ENCODE measurements at places on chromosomes 1 and 21.

DNA sequence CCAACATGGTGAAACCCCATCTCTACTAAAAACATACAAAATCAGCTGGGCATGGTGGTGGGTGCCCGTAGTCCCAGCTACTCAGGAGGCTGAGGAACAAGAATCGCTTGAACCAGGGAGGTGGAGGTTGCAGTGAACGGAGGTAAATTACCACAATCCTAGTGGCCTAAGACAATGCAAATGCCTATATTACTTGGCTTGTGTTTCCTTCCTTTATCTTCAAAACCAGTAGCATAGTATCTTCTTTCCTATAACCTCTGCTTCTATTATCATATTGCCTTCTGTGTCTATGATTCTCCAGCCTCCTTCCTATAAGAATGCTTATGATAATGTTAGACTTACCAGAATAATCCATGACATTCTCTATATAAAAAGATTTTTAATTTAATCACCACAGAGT is 156.2 kb upstream of the RGS18 start:
- no peak for DNase-seq

- no peak for DNase-seq
Observed at GRCh38 chr1:153483776-153484175, 23.3 kb upstream of the S100A7 start.

DNA sequence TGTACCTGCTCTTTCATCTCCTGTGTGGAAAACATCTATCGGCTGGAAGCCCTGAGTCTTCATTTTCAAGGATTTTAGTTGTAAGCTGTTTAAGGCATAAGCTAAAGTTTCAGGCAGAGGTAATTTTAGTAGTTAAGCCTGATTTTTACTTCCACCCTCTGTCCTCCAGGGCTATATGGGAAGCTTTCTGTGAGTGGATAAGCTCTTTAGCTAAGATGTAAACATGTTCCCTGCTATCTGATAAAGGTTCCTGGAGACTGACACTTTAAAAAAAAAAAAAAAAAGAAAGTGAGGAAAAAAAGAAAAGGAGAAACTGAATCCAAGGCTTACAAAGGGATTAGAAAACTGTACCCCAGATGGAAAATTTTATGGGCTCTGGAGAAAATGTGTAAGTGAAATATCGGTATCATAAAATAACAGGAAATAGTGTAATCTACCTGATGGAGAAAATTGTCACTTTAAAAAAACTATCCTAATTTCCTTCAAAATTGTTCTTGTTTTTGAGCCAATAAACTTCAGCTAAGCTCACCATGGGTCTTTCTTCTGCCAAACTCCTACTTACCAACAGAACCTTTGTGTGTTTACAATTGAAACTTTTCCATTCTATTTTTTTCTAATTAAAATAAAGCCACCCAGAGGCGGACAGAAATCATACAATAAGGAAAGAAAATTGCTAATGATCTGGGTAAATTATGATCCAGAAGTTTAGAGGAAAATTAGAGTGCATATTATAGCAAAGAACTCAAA is 180.5 kb downstream of the TGFB2 start:
- DNase-seq = no peak

- no peak for DNase-seq
Observed at GRCh38 chr1:72498371-72498770, 216.0 kb upstream of the NEGR1 start.

- no peak for DNase-seq
Observed at GRCh38 chr1:36162680-36163239, 6.8 kb downstream of the MAP7D1 start.

DNA sequence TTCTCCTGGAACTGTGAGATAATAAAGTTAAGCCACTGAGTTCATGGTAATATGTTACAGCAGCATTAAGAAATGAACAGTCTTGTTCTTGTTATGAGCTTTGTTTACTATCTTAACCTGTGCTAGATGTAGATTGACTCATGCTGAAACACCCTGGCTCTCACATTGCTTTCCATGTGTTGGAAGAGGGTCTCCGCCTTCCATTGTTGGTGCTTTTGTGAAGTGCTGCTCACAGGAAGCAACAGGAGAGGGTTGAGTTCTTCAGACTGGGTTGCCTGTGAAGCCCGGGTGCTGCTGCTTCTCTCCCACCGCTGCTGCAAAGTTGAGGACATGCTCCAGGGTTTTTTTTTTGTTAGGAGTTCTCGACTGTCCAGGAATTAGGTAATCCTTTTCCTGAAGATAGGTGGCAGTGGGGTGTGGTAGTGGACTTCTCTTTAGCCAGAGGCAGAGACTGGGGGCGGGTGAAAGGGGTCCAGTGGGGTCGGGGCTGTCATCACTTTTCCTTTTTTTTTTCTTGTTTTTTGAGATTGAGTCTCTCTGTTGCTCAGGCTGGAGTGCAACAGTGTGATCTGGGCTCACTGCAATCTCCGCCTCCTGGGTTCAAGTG is 28.7 kb upstream of the HMGN1 start:
- DNase-seq = no peak

DNA sequence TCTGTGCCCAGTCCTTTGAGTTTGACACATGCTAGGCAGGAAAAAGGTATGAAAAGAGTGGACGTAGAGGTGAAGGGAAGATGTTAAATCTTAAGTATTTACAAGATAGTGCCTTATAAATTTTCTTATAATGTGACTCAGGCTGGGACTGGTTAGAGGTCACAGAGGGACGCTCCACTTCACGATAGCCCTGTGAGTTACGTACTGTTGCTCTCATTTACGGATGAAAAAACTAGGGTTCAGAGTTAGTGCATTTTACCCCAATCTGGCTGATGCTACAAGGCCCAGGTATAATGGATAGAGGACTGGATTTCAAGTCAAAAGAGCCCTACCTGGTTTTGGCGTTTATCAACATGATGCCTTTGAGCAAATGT is 1.4 kb upstream of the TUT4 start:
- no peak for DNase-seq

GRCh38 chr1:20343149-20343937 is 52.7 kb downstream of the VWA5B1 start:
- peak; percentile 19 for DNase-seq

GRCh38 chr1:83999316-83999819 is 436 bp upstream of the TTLL7 start:
- DNase-seq = no peak

DNA sequence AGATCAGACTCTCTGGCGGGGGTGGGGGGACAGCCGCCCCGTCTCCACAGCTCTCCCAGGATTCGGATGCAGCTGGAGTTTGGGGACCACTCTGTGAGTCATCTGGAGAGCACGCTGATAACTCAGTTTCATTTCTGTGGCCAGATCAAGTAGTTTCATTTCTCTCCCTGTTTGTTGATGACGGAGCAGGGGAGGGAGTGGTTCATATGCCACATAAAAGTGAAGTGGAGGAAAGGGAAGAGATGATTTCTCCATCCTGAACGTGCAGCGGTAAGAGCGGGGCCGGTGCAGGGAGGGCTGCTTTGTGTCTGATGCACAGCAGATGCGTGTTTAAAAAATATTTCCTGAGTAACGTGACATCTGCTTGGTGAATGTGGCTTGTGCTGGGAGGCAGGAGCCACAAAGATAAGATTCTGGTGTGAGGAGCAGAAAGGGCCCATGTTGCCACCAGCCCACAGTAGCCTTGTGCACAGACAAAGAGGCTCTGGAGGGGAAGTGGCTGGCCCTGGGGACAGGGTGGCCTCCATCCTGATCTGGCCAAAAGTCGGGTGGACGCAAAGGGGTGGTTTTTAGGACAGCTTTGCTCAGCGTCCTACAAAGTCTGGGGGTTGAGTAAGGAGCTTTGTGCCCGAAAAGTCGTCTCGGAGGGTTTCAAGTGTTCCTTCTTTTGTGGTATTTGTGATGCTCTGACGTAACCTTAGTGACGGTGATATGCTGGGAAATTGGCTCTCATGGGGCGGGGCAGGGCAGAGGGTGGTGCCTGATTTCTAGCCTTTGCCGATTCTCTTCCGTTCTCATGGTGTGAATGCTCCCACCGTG is at the start of gene MX2:
TSS of gene MX2 (plus strand) at position 242 of the 819 bp plus-strand sequence. CDS start 14,880 bp downstream, outside the sequence.
- DNase-seq = peak; percentile 76

- no peak for DNase-seq
Observed at GRCh38 chr21:35792569-35793305, 267.6 kb downstream of the SETD4 start.

DNA sequence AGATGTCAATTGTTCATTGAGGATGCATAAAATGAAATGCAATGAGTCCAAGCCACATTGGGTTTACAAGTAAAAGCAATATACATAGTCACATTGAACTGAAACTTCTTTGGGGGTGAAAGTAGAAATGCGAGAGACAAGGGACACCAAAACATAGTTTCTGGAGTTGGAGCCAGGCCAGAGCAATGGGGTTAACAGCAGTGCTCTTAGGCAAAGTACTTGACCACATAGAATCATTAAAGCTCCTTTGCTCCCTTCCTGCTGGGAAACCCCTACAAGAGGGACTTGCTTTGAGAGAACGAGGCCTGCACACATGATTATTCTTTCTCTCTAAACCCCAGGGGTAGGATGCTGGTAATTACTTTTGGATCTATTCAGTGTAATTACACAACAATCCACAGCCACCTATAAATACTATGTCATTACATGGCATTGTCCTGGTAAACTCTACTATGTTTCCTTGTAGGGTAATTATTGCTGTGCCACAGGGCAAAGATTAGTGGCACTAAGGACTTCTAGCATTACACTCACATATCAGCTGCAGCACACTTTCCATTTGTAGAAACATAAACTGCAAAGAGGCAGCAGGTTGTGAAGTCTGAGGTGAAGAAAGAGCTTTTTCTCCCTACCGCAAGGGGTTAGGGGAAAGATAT is 421.6 kb upstream of the PBX1 start:
- DNase-seq = no peak

GRCh38 chr1:94002046-94002787 is 93.0 kb upstream of the GCLM start:
- no peak for DNase-seq

GRCh38 chr21:25487046-25487594 is 120.2 kb downstream of the MRPL39 start:
- no peak for DNase-seq

DNA sequence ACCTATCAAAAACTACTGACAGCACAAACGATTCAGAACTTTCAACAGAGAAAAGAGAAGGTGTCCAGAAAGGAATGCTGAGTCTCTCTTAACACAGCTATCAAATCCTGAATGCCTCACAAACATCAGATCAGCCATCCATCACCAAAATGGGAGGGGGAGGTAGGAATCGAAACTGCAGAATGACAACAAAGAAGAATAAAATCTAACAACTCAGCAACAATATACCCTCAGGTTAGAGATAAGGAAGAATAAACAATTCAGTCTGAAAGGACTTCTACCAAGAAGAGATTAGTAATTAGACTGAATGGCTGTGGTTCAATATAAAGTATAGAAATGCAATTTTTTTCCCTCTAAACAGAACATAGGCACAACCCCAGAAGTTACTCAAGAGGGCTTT is 94.4 kb downstream of the RERE start:
- no peak for DNase-seq

DNA sequence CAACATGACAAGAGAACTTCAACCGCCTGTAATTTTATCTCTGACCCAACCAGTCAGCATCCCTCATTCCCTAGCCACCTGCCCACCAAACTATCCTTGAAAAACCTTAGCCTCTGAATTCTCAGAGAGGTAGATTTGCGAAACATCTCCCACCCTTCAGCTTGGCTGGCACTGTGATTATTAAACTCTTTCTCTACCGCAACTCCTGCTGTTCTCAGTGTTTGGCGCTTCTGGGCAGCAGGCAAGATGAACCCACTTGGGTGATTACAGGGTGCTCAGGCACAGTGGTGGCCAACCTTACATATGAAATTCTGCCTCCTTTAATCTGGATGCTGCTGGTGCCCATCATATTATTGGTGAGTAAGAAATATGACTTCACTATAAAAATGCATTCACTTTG is 22.1 kb downstream of the CCDC190 start:
- no peak for DNase-seq

GRCh38 chr1:111008031-111008430 is 44.3 kb upstream of the LRIF1 start:
- no peak for DNase-seq

DNA sequence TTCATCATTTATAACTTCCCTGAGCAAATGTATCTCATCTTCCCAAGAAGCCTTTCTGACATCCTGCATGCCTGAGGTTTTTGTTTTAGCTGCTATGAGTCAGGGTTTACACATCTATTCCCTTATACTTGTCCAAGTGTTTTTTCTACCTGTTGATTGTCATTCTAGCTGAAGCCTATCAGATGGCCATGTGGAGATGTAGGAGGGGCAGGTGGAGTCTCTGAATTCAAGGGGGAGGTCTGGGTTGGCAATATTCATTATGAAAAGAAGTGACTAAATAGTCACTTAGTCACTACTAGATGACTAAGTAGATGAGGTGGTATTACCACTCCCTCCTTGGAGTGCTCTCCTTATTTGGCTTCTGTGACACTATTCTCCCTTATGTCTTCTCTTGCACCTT is 52.4 kb downstream of the XCL1 start:
- no peak for DNase-seq

DNA sequence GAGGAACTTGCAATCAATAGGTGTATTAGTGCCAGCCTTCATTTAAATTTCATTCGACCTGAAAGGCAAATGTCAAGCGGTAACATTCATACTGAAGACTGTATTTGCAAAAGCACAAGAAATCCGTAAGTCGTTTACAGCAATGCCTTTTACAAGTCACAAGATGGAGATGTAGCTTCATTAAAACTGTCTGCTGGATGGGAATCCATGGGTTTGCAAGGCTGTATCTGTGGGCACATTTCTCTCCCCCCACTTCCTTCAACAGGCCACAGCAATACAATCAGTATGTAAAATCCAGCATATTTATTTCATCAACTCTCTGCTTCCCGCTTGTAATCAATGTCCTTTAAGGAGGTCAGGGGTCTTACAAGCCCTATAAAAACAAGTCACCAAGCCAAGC is 147.1 kb downstream of the SLC45A1 start:
- DNase-seq = no peak

DNA sequence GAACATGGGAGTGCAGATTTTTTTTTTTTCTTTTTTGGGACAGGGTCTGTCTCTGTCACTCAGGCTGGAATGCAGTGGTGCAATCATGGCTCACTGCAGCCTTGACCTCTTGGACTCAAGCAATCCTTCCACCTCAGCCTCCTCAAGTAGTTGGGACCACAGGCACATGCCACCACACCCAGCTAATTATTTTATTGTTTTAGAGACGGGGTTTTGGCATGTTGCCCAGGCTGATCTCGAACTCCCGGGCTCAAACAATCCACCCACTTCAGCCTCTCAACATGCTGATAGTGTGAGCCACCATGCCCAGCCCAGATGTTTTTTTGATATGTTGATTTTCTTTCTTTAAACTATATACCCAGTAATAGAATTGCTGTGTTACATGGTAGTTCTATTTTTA is 57.7 kb downstream of the RGSL1 start:
- DNase-seq = no peak

DNA sequence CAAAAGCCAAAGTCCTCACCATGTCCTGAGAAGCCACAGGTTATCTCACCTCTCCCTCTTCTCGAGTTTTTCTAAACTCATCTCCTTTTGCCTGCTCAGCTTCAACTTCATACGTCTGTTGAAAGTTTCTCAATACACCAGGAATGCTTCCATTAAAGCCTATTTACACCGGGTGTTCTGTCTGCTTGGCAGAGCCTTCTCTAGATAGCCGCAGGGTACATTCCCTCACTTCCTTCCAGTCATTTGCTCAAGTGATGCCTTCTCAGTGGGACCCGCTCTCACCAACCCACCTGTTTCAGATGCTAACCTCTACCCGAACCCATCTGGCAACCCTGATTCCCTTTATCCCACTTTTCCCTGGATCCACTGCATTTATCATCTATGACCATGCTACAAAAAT is 257.0 kb upstream of the ADGRL2 start:
- DNase-seq = no peak

- DNase-seq = peak; percentile 33
Observed at GRCh38 chr21:34693192-34693810, 24.5 kb downstream of the CLIC6 start.

GRCh38 chr1:205301205-205301821 is 20.2 kb downstream of the NUAK2 start:
- DNase-seq = no peak

- DNase-seq = no peak
Observed at GRCh38 chr1:86868477-86868876, 45.4 kb downstream of the SELENOF start.
